ENCODE measurements at places on chromosomes 16 and 17.
A peak's percentile ranks its signal among the peaks of the same experiment; 100 is the strongest.

DNA sequence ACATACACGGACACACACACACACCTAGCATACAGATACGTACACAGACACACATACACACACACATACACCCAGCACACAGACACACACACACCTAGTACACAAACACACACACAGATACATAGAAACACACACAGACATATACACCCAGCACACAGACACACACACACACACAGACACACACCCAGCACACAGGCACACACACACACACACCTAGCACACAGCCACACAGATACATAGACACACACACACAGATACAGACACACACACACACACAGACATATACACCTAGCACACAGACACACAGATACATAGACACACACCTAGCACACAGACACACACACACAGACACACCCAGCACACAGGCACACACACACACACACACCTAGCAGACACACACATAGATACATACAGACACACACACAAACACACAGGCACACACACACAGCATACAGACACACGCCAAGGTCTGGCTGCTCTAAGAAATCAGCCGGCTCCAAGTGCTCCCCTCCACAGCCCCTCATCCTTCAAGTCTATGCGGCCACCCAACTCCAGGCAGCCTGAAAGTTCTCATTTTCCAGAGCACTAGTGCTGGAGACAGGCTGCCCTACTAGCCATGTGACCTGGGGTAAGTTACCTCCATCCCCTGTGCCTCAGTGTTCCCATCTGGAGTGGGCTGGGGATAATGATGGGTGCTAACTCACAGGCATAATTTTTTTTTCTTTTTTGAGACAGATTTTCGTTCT is 13.2 kb downstream of the NR1D1 start:
- no peak for DNase-seq

DNA sequence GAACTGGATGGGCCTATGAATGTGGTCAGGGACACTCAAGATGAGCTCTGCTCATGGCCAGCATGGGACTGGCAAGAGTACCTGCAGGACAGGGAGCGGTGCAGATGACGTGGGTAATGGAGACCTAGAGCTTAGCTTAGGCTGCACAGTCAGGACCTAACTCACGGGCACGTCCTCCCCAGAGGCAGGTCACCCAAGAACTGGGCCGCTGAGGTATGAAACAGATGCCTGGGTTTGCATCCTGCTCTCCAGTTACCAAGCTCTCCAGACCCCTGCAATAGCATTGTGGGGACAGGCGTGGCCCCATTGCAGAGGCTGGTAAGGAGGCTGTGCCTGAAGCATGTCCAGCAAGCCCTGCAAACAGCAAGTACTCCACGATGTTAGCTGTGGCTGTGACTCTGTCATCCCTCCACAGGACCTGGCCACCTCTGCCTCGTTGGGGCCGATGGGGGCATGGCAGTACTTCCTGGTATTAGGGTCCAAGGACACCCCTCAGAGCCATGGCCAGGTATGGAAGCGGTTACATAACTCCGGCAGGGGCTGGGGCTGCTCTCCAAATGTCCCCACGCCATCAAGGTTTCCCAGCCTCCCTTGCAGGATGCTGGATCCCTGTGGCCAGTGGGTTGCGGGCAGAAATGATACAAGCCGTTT is 37.5 kb upstream of the RBFOX3 start:
- DNase-seq = no peak

GRCh38 chr17:64984181-64984580 is 64.9 kb upstream of the LRRC37A3 start:
- DNase-seq = no peak

- peak; percentile 92 for DNase-seq
Observed at GRCh38 chr16:16021988-16022682, 72.7 kb downstream of the ABCC1 start.

DNA sequence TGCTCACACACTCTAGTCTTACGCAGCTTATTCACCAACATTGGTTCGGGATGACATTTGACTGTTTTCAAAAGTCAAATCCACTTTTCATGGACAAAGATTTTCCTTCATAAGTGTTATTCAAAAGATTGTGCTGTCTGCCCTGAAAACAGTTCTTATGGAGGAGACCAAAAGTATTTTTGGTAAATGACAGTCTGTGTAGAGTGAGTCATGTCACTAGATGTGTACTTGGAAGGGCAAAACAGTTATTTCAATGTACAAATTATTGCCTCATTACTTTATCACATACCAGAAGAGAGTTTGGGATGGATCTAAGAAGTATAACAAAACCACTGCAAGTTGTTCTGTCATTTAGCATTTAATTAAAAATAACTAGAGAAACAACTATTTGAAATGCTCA is 265.6 kb downstream of the CDH13 start:
- DNase-seq = no peak

GRCh38 chr16:79542237-79542774 is 58.2 kb downstream of the MAF start:
- no peak for DNase-seq

DNA sequence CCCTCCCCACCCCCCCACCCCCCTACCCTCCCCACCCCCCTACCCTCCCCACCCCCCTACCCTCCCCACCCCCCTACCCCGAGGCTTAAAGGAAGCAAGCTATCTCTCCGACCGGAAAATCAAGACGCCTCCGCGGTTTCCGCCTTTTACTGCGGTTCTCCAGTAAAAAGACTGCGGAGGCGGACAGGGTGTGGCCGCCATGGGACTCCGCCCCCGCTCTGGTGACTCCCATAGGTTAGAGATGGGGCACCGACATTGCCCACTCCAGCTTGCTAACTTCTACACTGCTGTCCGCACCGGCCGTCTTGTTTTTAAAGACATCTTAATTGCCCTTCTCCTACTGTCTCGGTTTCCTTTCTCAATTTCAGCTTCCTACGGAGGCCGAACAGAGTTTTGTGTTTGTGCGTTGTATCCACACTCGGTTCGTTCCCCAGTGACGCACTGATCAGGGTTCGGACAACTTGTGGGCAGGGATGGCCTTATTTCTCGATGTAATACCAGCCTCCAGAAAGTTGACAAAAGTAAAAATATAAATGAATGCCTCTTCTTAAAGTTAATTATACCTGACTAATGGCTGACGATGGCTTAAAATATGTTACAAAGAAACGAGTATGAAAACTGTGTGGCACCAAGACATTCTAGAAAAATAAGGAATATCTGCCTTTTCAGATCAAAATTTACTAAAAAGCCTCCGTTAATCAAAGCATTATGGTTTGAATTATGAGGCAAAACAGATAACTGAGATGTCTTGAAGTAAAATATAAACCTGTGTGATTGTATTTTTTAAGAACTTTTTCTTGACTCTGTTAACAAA is 1.1 kb upstream of the ZNF200 start:
- no peak for DNase-seq

- DNase-seq = no peak
Observed at GRCh38 chr17:70242781-70243437, 73.6 kb downstream of the KCNJ2 start.

DNA sequence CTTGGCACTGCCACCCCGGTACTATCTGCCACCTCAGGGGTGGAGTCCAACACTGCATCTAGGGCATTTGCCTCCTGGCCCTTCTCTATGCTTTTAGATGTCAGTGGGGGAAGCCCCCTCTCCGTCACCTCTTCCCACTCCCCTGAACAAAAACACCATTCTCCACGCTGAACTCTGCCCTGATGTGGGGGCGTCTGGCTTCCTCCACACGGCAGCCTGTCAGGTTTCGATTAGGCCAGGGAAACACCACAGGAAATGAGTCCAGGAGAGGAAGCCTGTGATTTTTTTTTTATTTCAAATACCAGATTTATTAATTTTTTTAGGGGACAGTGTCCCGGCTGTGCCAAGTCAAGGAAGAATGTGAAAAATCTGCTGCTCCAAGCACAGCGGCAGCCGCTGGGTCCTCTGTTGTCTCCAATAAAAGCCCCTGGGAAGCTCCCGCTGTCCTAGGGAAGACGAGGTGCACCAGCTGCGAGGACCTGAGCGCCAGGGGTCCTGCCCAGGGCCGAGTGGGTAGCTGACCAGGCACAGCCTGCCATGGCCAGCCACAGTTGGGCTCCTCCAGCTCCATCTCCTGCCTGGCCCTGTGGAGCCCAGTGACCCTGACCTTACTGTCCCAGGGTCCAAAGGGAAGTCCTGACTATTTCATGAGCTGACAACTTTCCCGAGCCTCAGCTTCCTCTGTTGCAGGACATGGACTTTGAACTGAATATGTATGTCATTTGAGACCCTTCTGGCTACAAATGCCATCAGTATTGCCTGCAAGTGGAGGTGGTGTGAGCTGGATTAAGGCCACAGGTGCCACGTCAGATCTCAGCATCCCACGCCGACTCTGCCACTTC is 336.7 kb downstream of the FOXL1 start:
- no peak for DNase-seq

DNA sequence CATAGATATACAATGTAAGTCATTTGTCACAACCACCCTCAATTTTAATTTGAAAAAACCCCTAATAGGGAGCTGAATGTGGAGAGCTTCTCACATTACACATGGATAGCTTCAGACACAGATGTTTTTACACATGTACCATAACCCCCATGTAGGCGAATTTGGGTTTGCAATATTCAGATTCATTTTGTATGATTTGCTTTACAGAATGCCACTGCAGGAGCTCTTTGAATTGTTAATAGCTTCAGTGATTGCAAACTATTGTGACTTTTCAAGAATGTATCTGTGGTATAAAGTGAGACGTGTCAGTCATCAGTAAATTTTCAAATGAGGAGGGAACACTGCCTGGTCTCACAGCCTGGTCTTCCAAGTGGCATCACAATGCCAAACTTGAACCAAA is 112.6 kb upstream of the CACNG5 start:
- DNase-seq = no peak

- no peak for DNase-seq
Observed at GRCh38 chr17:9894231-9894630, 10.8 kb downstream of the RCVRN start.

DNA sequence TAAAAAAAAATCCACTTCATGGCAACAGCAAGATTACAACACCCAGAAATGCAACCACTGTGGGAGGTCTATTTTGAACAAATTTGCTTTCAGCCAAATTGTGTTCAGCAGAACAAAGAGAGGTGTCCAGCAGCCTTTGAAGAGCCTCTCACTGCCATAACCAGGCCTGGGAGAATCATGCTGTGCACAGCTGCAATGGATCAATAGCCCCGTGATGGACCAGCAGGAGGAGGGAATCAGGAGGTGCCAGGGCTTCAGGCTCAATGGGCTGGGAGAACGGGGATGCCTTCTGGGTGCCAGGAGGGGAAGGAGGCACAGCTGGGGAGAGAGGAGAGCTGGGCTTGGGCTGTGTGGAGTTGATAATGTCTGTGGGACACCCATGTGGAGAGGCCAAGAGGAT is 366.2 kb upstream of the EEF2KMT start:
- no peak for DNase-seq

DNA sequence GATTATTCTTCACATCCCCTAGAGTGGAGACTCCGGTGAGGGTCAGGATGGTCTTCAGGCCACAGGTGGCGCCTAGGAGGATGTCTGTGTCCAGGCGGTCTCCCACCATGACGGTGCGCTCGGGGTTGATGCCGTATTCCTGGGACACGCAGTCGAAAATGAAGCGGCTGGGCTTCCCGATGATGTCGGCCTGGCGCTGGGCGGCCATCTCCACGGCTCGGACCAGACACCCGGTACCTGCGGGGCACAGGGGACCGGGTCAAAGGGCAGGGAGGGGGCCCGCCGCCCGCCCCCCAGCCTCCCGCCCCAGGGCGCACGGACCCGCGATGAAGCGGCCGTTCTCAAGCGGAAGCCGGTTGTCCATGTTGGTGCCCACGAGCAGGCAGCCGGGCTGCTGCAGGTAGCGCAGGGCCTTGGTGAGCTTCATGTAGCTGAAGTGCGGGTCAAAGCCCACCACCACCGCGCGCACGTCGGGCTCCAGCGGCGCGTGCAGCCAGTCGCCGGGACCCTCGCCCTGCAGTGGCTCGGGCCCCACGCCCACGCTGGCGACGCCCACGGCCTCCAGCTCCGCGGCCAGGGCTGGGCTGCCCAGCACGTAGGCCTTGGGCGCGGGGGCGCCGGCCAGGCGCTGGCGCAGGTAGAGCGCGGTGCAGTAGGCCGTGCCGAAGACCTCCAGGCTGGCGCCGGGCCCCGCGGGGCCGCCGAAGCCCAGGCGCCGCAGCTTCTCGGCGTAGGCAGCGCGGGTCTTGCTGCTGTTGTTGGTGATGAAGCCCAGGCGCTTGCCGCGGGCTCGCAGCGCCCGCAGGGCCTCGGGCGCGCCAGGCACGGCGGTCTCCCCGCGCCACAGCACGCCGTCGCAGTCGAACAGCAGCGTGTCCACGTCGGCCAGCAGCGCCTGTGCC is 572 bp downstream of the PGP start:
- DNase-seq = no peak

DNA sequence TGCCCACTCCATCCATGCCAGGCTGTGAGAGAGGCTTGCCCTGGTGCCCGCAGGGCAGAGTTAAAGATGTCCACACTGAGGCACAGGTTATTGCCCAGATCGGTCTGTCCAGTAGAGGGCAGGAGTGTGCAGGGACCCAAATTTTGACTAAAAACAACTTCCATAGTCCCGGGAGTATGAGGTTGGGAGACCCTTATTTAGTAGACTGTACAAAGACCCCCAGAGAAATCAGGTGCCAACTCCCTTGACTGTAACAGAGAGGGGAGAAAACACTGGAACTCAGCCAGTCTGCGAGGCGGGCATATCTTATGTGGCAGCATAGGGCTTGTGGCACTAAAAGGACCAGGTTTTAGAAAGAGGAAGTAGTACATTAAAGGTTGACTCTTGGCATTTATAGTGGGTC is 43.4 kb downstream of the HNF1B start:
- DNase-seq = no peak

DNA sequence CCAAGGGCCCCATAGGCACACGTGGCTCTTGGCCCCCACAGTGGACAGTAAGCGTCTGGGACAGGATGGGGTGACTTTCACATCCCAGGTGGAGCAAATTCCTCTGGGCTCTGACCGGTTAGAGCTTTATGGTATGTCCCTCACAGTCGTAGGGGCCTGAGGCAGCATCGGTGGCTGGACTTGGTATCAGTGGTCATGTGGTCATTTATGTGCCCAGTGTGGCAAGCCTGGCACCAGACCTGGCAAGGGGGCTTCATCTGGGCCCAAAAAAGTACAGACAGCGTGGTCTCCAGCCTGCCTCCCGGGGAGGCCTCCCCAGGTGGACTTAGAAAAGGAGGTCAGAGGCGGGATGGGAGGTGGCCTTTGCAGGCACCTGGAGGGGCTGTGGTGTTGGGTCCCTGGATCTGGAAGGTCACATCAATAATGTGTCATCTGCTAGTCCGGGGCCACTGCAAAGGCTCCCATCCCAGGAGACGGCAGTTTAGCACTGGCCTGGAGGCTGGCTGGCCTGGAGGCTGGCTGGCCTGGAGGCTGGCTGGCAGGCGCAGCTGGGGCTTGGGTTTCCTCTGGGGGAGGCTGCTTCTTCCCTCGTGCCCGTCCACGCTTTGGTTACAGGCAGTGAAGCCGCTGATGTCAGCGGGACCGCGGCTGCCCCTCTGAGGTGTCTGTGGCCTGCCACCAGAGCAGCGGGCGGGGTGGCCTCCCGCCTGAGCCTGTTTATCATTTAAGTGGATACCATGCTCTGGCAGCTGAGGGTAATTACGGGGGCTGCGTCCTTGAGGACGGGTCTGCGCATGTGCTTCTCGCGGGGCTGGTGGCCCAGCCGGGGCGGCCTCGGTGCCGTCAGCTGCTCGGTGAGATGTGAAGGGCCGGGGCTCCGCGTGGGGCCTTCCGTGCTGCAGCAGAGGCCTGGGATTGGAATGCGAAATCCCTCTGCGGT is 20.7 kb upstream of the CBX4 start:
- DNase-seq = no peak
